BJ (cell line): ENCODE measurements at places on chromosomes 12 and 14.

- no peak for DNase-seq
Measured at GRCh38 chr12:122050706-122051105, 27.9 kb upstream of the MLXIP start.

DNA sequence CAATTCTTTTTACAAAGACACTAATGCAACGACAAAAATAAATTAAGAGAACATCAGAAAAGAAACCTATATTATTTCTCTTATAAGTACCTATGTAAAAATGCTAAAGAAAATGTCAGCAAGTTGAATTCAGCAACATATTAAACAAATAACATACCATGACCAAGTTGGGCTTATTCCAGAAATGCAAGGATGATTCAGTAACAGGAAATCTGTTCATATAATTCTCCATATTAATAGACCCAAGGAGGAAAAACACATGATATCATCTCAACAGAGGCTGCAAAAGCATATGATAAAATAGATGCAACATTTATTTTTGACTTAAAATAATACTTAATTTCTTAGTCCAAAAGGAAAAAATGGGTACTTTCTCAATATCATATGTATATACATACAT, 25.1 kb upstream of the GPHB5 start:
- no peak for DNase-seq

DNA sequence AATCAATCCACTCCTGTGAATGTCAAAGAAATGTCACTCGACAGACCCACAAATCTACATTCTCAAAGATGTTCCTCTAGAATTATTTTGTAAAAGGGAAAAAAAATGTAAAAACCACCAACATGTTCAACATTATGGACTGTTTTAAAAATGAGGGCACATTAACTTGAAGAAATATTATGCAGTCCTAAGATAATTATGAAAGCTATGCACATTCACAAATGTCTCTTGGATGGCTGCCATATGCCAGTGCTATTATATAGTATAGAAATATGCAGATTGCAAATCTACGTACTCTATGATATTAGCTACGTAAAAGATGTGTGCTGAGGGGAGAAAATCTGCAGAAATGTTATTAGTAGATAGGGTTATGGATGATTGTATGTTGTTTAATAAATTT, 334.2 kb downstream of the BMP4 start:
- no peak for DNase-seq

DNA sequence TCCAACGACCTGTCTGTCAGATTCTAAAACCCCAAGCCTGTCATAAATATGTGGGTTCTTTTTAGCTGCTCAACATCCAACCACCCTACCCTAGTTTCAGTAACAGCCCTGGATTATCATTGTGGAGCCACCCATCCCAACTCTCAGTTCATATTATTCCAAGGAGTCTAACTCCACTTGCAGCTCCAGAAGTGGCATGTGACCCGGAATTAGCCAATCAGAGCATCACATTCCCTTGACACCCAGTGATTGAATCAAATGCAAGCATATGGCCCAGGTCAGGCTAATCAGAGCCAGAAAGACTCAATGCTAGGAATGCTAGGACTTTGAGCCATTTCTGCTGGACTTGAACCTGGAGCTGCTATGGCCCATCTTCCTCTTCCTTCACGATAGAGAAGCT, 17.1 kb upstream of the HSP90B1 start:
- no peak for DNase-seq

DNA sequence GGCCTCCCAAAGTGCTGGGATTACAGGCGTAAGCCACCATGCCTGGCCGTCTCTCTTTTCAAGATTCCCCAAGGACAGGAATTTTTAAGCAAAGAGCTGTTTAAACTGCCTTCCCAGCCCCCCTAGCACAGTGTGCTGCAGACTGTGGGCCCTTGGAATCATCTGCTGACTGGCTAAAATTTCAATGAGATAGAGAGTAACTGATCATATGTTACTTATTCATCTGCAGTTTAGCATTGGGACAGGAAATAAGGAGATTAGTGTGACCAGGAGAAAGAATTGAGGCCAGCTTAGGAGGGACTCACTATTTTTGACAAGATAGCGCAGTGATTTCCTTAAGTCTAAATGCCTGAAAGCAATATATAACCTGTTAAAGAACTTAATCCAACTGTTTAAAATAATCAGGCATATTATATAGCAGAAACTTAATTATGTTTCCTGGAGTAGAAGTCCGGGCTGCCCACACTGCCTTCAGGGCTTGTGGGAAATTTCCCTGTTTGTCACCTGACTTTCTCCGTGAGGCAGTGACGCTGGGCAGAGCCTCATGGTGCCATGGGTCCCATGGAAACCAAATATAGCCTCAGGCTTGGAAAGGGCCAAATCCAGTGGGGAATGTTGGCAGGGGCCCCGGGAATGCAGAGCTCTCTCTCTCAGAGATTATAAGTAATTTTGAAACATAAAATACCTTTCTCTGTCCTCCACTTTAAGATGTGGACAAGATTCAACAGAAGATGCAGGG, 22.8 kb upstream of the CEBPE start:
- no peak for DNase-seq

DNA sequence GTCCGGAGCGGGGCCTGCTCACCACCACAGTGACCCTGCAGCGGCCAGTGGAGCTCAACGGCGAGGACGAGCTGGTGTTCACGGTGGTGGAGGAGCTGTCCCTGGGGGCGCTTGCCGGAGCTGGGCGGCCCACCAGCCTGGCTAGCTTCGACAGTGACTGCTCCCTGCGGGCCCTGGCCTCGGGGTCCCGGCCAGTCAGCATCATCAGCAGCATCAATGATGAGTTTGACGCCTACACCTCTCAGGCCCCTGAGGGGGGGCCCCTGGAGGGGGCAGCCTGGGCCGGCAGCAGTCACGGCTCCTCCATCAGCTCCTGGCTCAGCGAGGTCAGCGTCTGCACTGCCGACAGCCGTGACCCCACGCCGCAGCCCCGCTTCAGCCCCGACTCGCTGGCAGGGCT, 37.4 kb downstream of the KIF26A start:
- no peak for DNase-seq

DNA sequence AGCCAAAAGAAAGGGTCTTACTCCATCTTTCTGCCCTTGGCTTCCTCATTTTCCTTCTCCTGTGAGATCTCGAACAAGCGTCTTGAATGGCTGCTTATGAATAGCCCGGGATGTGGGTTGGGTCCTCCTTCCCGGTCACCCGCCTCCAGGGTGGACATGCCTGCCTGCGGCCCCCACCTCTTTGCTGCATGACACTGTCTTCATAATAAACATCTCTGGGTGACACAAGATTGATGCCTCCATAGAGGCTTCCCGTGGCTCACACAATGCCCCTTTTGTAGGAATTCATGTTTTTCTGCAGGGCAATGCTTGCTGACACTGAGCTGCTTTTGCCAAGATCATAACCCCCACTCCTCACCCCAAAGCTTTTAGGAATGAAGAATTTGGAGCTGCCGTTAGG, 125.9 kb downstream of the ZNF664 start:
- DNase-seq: no peak

DNA sequence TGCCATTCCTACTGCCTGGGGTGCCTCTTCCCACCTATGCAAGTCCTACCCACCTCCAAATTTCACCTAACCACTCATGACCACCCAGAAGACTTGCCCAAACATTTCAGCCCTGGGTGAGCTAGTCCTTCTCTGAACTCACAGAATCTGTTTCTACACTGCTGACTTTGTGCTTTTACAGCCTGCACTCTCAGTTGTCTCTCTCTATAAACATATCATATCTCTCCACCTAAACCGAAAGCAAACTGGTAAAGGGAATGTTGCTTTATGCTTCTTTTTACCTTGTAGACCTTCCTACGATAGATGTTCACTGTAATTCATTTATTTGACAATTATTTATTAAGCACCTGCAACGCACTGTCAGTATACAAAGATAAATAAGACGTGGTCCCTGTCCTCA, 38.1 kb upstream of the RNASE3 start:
- DNase-seq: no peak

- no peak for DNase-seq
Measured at GRCh38 chr12:16675438-16675837, 69.5 kb upstream of the LMO3 start.

DNA sequence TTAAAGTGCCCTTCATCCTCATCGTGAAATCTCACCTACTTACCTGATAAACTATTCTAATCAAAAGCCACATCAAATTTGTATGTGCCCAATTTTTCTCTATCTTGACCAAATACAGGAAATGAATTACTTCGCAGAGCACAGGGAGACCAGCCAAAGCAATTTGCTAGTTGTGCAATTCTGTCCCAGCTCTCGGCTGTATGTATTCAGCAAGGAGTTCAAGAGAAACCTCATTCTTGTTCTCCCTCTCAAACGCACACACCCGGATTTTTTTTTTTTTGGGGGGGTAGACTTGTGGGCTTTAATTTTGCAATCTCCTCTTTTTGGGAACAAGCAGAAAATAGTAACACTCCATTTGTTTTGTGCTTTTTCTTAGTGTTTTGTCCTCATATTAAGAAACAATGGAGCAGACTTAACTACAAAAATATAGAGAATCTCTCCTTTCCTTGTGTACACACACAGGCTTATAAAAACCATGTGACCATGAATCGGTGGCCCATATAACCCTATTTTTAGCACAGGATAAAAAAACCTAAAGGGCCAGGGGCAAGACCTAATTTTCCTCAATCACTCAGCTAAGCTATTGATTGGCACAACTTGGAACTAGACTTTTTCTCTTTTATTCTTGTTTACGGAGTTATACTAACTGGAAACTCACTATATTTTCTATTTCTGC, 64.2 kb downstream of the MBIP start:
- DNase-seq: no peak
